Brain microvascular endothelial cell (primary cell): ENCODE measurements at places on chromosomes 4 and X.

- no peak for DNase-seq
These were observed 60.1 kb upstream of the SORCS2 start for GRCh38 chr4:7132249-7132648.

GRCh38 chr4:4783847-4784246 lies 75.6 kb upstream of the MSX1 start:
- DNase-seq: no peak

GRCh38 chr4:41882625-41883347 lies 52.4 kb upstream of the TMEM33 start:
- DNase-seq: peak; percentile 25

- no peak for DNase-seq
These were observed 208.7 kb downstream of the PDGFC start for GRCh38 chr4:156762851-156763250.

DNA sequence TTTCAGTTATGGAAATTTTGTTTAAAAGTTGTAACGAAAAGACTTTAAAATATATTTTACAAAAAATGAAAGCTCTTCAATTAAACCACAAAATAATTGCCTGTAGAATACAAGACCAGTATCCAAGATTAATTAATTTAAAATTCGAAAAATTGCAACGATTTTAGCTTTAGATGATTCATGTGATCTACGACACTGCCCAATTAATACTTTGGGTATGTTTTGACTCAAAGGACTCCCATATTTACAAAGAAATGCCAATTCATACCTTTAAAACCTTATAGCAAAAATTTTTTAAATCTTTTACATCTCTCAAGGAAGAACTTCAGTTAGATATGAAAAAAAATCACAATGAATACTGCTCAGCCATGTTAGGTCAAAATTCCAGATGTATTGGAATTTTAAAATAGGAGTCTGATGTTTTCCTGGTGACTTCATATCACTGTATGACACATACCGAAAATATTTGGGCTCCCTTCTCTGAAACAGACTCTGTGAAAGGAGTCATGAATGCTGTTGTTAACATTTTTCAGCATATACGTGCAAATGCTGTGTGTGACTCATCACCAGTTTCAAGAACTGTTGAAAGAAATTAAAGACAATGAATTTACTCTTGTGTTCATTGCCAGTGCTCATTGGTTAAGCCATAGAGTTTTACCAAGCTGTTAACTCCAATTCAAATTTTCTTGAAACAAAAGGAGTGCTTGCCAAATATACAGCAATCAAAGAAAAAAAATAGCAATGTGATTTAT lies 13.8 kb upstream of the SMS start:
- peak; percentile 90 for DNase-seq

GRCh38 chrX:74325130-74326059 lies 21.4 kb downstream of the ZCCHC13 start:
- no peak for DNase-seq

GRCh38 chr4:2256156-2256731 lies 5.7 kb downstream of the MXD4 start:
- no peak for DNase-seq

DNA sequence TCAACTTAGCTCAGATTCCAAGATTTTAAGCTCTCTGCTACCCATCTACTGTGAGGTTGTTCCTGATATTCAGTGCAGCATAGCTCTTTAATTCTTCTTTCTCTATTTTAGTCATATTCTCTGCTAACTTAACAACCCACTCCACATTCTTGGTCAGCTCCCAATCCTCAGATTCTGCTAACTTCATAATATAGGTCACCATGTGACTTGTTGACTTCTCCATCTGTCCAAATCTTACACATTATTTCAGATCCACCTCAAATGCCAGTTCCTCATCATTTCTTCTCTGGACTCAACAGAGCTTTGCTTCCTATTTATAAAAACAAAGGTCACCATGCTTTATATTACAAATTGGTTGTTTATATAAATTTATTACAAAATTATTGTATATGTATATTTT lies 29.3 kb upstream of the RXFP1 start:
- no peak for DNase-seq

DNA sequence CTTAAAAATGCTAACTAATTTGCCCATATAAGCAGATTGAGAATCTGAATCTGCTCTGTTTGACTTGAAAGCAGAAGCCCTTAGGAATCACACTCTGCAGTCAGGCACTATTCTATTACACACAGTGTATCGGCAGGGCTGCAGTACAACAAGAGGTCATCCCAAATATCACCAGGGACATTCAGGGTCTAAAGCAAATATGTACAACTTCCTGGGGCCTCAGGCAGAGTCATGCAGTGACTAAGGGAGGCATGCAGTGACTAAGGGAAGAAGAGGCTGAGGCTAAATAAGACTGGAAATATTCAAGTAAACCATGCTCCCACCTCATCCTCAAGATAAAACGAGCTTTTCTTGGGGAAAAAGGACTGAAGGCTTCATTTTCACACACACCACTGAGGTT lies 20.9 kb downstream of the MAPK10 start:
- peak; percentile 95 for DNase-seq

DNA sequence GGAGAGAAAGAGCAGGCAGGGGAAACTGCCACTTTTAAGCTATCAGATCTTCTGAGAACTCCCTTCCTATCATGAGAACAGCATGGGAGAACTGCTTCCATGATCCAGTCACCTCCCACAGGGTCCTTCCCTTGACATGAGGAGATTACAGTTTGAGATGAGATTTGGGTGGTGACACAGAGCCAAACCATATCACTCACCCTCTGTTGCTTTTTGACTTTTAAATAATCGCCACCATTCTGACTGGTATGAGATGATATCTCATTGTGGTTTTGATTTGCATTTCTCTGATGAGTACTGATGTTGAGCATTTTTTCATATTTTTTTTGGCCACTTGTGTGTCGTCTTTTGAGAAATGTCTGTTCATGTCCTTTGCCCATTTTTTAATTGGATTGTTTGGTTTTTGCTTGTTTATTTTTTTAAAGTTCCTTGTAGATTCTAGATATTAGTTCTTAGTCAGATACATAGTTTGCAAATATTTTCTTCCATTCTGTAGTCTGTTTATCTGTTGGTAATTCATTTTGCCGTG lies 6.5 kb upstream of the PAQR3 start:
- DNase-seq: peak; percentile 32

DNA sequence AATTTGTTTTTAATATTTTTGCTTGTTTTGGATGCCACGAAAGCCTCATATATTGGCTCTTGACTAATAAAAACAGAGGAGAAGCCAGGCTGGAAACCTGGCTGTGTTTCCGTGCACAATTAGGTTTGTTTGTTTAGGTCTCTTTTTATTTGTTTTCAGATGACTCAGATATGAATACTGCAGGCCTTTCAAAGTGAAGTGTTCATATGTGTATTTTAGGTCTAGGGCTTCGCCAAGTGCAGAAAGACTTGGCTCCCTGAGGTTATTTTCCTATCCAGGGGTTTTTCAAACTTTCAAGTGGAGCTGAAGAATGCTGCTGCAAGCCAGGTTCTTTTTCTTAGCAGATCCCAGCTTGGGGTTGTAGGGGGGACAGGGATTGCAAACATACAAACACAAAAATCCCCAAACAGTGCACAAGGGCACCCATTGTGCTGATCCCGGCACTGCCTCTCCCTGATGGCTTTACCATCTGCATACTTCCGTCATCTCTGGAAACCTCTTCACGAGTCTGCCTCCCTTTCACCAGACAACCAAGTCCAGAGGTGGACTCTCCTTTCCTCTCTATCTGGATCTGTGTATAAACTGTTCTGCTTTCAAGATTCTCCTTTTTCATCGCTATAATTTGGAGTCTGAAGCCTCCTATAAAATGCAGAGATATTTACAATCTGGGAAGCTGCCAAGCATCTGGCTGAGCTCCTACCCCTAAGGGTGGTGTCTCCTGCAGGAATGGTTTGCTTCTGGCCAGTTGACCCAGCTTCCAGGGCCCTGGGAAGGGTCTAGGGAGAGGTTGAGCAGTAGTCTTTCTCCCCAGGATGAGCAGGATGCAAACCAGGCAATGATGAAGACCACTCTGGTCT lies 108.6 kb downstream of the SMIM20 start:
- peak; percentile 56 for DNase-seq

- DNase-seq: no peak
These were observed 836 bp upstream of the LNX1 start for GRCh38 chr4:53592122-53592521.

- DNase-seq: no peak
These were observed 311.2 kb downstream of the BMPR1B start for GRCh38 chr4:95068818-95069478.

DNA sequence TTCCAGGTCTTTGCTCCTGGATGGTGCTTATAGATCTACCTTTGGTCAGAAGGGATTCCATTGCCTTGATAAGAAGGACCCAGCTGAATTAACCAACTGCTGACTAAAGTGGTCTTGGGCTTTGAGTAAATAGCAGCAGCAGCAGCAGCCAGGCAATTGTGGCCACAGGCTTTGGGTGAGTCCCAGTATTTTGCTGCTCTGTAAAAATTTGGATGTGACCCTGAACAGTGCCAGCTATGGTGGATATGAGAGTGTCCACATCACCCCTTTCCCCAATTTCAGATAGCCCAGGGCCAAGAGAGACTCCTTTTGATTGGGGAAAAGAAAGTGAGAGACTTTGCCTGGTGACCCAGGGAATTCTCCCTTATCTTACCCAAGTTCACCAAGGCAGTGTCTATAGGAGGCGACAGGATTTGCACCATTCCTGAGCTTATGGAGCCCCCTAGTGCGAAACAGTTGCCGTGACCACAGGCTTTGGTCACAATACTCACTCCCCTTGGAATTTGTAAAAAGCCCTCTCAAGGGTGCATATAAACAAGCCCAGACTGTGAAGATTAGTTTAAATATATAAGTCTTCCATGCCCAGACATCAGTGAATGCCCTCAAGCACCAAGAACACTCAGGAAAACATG lies 518.0 kb downstream of the TMA16 start:
- DNase-seq: peak; percentile 13

- no peak for DNase-seq
These were observed 80.2 kb downstream of the SCD5 start for GRCh38 chr4:82718162-82718940.

DNA sequence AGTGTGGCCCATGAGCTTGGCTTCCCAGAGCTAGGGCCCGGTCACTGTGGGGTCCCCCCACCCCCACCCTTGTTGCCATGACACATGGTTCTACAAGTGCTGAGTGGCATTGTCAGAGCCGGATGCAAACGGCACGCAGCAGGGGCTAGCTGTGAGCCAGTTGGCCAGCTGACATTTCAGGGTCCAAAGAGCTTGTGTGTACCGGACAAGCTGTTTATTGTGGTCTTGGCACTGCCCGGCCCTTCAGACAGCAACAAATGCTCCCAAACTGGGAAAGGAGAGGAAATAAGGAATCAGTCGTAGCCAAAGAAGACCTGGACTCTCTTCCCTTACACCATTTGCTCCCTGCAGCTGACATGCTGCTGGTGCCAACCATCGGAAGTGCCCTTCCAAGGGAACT lies 36.8 kb downstream of the TSC22D3 start:
- DNase-seq: no peak

DNA sequence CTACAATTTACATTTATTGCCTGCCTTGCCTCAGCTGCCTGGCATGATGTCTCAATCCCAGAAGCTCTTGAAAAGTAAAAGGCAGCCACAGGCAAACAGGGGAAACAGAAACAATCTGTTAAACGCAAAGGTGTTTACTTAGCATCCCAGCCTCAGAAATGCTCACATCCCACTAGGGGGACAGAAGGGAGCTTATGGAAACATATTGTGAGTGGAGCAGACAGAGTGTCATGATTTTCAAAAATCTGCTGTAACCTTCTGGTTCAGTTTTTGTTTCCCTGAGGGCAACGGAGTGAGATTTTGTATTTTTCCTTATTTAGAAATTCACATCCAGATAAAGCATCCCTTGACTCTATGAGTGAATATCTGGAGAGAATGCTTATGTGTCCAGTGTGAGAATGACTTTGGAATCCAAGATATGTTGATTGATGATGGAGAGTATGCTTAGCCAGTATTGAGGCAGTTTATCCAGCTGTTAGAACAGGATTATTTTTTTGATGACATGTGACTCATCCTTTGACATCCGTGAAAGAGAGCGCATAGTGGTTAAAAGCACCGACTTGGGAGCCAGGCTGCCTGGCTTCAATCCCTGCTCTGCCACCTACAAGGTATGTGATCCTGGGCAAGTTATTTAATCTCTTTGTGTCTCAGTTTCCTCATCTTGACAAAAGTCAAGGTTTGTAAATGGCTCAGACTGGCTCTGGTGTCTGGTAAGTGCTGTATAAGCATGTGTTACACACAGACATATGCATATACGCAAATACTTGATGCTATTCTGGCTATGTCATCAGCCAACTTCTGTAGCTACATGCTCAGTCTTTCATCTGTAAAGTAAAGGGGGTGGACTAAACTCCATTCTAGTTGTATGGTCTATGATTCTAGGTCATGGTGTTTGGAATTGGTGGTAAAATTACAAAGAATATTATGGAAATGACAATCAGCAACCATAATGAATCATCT lies 381.2 kb downstream of the RAPGEF2 start:
- no peak for DNase-seq

DNA sequence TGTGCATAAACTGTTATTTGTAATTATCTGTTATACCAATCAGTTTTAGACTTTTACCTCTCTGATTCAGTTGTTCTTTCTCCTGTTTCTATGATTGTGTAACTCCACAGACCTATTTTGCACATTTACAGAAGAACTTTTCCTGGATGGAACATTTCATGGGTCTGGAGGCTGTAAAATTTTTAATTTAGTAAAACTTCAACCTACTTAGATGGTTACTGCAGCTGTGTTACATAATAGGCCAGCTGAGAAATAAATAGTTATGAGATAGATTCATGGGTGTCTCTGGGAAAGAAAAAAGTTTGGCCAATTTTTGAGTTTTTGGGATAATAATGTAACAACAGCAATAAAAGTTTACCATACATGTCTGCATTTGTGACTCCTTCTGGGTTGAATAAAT lies 253.5 kb downstream of the ARHGAP24 start:
- DNase-seq: no peak

- no peak for DNase-seq
These were observed 17.9 kb downstream of the PRKX start for GRCh38 chrX:3695536-3695935.

DNA sequence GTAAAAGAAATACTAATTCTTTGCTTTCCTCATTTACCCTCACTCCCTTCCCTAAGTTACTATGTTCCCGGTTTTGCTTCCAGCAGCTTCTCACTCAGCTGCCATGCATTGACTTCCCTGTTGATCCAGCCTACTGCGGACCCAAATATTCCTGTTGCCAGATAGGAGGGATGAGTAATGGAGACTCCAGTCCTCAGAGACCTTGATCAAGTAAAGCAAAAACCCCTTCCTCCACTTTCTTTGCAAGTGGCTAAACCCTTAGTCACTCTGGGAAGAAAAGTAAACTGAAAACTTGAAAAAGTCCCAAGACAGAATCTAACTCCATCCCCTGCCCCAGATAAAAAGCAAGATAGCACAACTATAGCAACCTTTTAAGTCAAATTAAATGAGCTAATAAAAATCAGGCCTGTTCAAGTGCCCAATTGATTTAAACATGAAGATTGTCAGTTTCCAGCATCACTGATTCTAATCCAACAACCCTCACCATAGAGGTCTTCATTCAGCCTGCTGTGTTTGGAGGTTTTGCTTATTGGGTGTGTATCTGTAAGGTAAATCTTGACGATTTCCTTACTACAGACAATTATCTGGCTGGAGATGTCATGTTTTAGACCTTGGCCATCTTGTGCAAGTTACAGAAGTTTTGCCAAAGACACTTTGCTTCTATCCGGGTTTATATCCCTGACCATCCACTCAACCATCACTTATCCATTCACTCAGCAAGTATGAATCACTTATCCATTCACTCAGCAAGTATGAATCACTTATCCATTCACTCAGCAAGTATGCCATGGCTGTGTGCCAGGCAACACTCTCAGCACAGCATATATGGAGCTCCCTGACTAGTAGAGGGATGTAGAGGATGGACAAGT lies 17.6 kb downstream of the FGFBP1 start:
- peak; percentile 100 for DNase-seq

- no peak for DNase-seq
These were observed 16.5 kb downstream of the UNC5C start for GRCh38 chr4:95532305-95532704.
